ENCODE measurements at places on chromosomes 3 and 15.
A peak's percentile ranks its signal among the peaks of the same experiment; 100 is the strongest.

GRCh38 chr15:29857221-29857789 lies 35.0 kb upstream of the TJP1 start:
- DNase-seq, result no peak

GRCh38 chr3:63921741-63922482 lies 9.7 kb upstream of the SCAANT1 start:
- no peak for DNase-seq

DNA sequence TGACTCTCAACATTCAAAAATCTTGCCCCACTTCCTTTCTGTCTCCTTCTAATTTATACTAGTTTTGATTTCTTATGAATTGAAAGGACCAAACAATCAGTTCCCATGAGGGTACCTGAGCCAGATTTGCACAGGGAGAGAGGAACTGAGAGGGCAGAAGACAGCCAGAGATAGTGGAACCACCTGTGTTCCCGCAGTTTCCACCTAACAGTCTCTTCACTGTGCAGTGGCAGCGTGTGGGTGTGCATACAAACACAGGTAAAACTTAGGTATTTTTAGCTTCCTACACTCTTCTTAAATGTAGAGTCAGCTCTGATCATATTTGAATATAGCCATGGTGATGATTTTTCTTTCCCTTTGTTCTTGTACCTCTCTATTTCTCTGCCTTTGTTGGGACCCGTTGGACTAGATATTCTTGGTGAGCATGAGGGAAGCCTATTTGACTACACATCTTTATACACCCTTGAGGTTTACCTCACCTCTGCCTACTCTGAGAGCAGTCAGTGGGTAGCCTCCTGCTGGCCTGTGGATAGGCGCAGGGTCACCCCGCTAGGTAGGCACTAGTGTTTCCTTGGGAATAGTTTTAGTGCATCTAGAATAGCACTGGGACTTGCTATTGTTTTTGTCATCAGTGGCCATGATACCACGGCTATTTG lies 58.8 kb downstream of the MAP3K13 start:
- DNase-seq, result no peak

GRCh38 chr3:122692674-122693073 lies 12.0 kb downstream of the PARP14 start:
- DNase-seq, result no peak

DNA sequence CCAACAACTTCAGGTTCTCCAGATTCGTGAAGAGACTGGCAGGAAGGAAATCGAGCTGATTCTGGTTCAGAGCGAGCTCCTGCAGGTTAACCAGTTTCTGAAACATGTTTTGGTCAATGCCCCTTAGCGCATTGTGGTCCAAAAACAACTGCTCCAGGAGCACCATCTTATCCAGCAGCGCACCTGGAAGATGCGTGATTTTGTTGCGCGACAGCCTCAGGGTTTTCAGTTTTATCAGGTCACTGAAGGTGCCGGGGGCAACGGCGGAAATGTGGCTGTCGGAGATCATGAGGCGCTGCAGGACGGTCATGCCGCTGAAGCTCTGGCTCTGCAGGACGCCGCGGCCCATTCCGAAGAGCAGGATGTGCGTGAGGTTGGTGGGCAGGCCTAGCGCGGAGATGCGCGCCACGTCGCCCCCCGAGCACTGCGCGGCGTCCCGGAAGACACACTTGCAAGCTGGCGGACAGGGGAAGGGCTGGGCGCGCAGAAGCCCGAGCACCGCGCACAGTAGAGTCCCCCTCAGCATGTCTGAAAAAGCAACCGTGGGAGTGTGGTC lies 1.2 kb downstream of the GP5 start:
- DNase-seq, result no peak

GRCh38 chr15:91853511-91853947 lies at the start of gene SLCO3A1:
TSS of gene SLCO3A1 (plus strand) at chr15:91853708.
- DNase-seq, result peak; percentile 81

DNA sequence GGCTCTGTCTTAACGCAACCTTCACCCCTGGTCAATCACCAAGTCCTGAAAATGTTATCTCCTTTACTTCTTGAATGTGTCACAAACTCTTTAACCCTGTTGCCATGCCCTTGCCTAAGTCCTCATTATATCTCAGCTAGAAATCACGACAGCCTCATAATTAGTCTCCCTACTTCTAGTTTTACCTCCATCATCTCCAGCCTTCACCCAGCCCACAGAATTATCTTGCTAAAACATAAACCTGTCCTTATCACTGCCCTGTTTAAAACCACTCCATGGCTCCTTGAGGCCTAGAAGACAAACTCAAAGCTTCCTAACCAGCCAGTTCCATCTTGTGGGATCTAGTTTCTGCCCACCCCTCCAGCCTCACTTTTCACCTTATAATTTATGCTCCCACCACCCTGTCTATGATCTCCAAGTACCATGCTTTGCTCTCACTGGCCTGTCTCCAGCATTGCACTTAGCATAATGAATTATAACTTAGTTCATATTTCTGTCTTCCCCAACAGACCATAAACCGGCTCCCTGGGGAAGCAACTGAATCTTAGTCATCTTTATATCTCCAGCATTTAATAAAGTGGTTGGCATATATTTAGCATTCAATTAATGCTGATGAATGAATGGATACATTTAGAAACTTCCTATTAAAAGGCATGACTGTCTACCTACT lies 39.2 kb downstream of the GPR176 start:
- DNase-seq, result no peak

GRCh38 chr3:54772746-54773145 lies 155.1 kb downstream of the LRTM1 start:
- no peak for DNase-seq

DNA sequence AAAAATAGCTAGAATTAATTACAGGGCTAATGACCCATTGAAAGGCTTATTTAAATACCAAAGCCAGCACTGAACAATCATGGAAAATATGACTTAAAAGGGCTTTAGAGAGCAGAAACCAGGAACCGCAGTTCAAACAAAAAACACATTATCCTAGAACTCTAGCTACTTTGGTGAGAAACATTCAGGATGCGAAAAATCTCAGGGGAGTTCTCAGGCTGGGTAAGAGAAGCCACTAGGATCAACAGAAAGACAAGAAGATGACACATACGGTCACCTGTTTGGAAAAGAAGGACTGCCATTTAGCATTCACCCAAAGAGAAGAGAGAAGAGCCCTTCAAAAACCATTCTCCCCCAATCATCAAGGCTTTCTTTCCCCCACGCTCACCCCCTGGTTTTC lies 75.6 kb upstream of the ICE2 start:
- DNase-seq, result no peak

DNA sequence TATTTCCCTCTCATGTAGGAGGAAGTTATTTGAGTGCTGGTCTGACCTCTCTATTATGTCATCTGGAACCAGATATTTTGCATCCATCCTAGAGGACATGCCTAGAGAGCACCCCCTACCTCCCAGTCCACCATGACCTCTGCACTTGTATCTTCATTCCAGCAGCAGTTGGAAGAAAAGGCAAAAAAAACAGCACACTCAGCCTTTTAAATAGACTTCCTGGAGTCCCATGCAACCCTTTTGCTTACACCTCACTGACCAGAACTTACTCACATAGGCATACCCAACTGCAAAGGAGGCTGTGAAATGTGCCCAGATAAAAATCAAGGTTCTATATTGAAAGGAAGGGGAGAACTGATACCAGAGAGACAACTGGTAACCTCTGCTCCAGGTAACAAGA lies 92.3 kb upstream of the FHIT start:
- DNase-seq, result no peak

- no peak for DNase-seq
Observed at GRCh38 chr3:77539014-77539413, 499.1 kb downstream of the ROBO2 start.

DNA sequence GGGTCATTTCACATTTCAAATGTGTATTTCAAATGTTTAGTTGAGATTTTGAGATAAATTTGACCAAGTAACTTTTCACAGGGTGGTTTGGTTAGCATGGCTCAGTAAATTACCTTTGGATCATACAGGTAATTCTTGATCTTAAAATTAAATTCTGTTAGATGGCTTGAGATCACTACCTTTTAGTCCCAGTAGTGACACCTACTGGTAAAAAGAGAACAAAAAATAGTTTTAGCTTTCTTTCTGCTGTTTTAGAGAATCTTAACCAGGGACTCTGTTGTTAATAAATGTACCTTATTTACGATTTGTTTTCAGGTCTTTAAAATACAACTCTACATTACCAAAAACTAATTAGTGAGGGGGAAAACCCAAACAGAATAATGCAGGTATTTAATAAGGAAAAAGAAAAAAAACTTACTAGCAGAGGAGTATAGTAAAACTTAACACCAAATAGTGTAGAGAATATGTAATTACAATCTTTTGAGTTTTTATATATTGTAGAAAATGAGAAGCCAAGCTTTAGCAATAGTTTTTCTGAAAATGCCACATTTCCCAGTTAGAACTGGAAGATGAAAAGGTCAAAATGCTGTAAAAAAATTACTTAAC lies 620.3 kb upstream of the AGTR1 start:
- DNase-seq, result no peak

GRCh38 chr15:67199881-67200763 lies 54.3 kb downstream of the AAGAB start:
- DNase-seq, result no peak

GRCh38 chr3:50696276-50696675 lies 21.5 kb downstream of the DOCK3 start:
- no peak for DNase-seq

- no peak for DNase-seq
Observed at GRCh38 chr15:93500155-93500554, 411.1 kb upstream of the RGMA start.

GRCh38 chr3:37861620-37862041 lies at the start of gene CTDSPL:
TSS of gene CTDSPL (plus strand) at chr3:37861880. CDS start at chr3:37862200, 320 bp downstream.
- no peak for DNase-seq

DNA sequence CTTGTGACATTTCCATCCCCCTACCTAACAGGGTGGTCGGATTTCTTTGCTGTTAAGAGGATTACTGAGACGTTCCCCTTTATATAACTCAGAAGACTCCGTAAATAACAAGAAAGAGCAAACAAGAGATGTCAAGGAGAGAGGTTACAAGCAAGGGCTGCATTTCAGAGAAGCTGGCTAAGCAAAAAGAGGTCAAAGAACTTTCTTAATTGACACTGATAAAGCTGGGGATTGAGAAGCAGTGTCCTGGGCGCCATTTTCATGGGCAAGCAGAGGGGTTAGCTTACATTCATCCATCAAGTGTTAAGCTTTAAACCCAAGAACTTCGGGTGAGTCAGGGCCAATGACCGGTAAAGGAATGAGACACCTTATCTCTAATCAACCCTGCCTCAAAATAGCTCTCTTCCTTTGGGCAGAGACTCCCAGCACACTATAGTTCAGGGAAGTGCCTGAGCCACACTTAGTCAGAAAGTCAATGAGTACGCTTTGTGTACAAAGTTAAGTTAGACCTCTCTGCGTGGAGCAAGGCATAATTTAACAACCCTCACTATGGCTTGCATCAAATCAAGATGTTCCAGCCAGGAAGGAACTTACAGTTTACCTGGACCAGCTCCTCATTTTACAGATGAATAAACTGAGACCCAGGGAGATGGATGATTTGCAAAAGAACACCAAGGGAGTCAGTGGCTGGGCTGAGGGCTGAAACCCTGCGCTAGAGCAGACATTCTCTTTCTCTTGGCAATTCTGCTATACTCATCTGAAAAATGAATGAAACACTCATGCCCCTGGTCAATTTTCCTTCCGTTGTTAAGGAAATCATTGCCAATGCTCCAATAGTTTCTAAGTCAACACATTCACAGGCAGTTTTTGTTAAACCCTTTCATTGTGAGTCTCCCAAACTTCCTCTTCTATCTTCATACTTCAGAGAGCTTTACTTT lies 44.6 kb downstream of the CCNL1 start:
- DNase-seq, result no peak

GRCh38 chr3:102165367-102165766 lies 269.4 kb upstream of the ZPLD1 start:
- DNase-seq, result no peak

Measured in activated CD4-positive, alpha-beta T cell treated with anti-CD3 and anti-CD28 coated beads for 4 hours (primary cell).